Right cardiac atrium (tissue), 5 donors: ENCODE measurements at places on chromosomes 13 and 19. TPM values are rescaled to one million over a fixed set of nuclear protein-coding genes. Genes with fewer than 3 reads are reported as not detected.

FFAR3 gene
- total RNA-seq: 0.31 TPM

DHRS12 gene
- 13.0 TPM for total RNA-seq

AMH gene
- total RNA-seq: 0.31 TPM

OR10H3 gene
- total RNA-seq: not detected

IFI30 gene
- total RNA-seq: 47.4 TPM

CEACAM7 gene
- total RNA-seq: not detected

CGB2 gene
- total RNA-seq: not detected

OR7G1 gene
- total RNA-seq: not detected

OR4F17 gene
- total RNA-seq: not detected

BCL2L12 gene
- total RNA-seq: 8.6 TPM

GJB6 gene
- total RNA-seq: not detected

CEACAM21 gene
- 0.78 TPM for total RNA-seq

CACNG6 gene
- not detected for total RNA-seq

OSCAR gene
- 0.96 TPM for total RNA-seq

RSPH6A gene
- total RNA-seq: 0.14 TPM

GJA3 gene
- total RNA-seq: 11.0 TPM

KASH5 gene
- not detected for total RNA-seq

OR7D4 gene
- total RNA-seq: not detected

ATP8A2 gene
- total RNA-seq: 0.38 TPM

RPL18A gene
- total RNA-seq: 872 TPM

AZU1 gene
- not detected for total RNA-seq

EDDM13 gene
- total RNA-seq: not detected

TMIGD2 gene
- not detected for total RNA-seq

SERPINE3 gene
- total RNA-seq: not detected

GRIN2D gene
- 0.45 TPM for total RNA-seq

MAP2K7 gene
- 28.4 TPM for total RNA-seq

CYP2B6 gene
- total RNA-seq: not detected

FOXO1 gene
- total RNA-seq: 21.4 TPM

ZNF682 gene
- 3.4 TPM for total RNA-seq

UGGT2 gene
- 21.8 TPM for total RNA-seq

ZIC2 gene
- not detected for total RNA-seq

ZNF700 gene
- 4.7 TPM for total RNA-seq

ATP4A gene
- total RNA-seq: not detected

ZNF492 gene
- not detected for total RNA-seq

RHPN2 gene
- 1.6 TPM for total RNA-seq

ZNF460 gene
- 46.5 TPM for total RNA-seq

CD33 gene
- total RNA-seq: 5.6 TPM

NUMBL gene
- total RNA-seq: 21.8 TPM
